ENCODE measurements at places on chromosomes 2 and 18.

DNA sequence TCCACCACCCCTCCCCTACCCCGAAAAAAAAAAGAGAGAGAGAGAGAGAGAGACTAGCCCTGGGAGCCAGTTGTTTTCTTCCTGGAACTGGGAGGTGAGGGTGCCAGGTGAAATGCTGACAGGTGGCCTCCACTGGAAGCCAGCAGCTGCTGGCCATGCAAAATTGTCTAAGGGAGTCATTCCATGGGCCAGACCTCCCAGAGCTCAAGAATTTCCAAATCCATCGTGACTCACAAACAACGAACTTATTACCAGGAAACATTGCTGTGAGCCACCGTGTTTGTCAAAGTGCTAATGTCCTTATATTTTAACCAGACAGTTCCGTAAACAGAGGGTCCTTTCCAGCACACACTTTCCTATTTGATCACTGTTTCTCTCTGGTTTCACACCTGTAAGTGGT is 68.5 kb upstream of the PID1 start:
- DNase-seq, result peak; percentile 58

DNA sequence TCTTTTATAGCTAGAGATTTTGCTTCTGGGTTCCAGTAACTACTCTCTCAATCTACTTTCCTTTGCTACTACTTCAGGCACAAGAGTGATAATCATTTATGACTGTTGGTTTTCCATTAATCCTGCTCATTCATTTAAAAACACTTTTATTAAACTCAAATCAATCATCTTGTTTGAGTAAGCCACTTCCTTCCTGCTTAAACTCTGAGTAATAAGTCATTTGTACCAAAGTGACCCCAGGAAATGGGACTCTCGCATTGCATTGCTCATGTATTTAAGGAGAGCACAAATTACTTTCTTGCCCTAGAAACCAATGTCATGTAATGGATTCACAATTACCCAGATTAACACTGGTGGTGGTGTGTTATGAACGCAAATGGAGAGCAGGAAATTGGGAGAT is 270.7 kb upstream of the HNMT start:
- DNase-seq, result no peak

- DNase-seq, result no peak
Measured at GRCh38 chr2:68536000-68536399, 68.6 kb downstream of the APLF start.

DNA sequence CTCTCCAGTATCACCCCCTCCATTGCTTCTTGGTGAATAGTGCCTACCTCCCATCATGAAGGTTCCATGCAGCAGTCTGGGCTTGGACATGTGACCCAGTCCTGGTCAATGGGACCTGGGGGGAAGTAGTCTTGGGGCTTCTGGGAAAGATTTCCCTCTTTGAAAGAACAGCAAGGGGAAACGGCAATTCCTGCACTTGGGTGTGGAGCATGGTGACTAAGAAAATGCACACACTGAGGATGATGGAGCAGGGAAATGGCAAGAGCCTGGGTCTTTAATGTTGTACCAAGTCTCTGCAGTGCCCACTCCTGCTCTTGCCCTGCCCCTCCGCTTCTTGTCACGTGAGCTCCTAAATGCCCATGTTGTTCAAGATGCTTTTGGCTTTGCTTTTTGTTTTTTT is 131.4 kb upstream of the SIX2 start:
- DNase-seq, result no peak

GRCh38 chr2:131027566-131028528 is 65.4 kb downstream of the FAM168B start:
- no peak for DNase-seq

DNA sequence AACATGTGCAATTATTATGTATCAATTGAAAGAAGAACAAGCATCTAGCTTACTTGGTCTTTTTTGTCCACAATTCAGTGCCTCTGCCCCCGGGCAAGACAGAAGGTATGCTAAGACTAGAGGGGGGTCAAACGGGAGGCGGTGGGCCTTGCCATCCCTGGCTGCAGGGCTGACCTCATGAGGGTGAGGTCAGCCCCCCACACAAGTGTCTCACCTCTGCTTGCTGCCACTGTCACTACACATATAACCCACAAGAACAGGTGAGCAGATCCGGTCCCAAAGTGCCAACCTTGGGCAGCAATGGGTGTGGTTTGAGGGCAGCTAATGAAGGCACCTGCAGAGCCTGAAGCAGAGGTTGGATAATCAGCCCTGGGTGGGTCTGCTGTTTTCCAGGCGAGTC is 71.5 kb downstream of the EDAR start:
- DNase-seq, result no peak

DNA sequence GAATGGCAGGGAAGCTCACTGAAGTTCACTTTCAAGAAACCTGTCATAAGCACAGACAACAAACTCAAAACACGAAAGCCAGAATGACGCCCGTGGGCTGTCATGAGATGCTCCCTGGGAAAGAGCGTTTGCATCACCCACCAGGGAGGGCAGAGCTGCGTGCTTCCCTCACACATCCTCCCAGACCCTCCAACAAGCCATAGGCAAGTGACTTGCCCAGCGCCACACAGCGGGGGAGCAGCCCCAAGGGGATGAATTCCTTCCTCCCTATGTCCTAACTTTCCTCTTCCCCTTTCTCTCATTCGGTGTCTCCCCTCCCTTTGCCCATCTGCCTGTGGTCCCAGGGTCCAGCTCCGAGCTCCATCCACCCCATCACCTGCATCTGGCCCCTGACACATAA is 10.7 kb downstream of the BIN1 start:
- no peak for DNase-seq

- no peak for DNase-seq
Measured at GRCh38 chr2:24985511-24985910, 13.8 kb upstream of the DNAJC27 start.

DNA sequence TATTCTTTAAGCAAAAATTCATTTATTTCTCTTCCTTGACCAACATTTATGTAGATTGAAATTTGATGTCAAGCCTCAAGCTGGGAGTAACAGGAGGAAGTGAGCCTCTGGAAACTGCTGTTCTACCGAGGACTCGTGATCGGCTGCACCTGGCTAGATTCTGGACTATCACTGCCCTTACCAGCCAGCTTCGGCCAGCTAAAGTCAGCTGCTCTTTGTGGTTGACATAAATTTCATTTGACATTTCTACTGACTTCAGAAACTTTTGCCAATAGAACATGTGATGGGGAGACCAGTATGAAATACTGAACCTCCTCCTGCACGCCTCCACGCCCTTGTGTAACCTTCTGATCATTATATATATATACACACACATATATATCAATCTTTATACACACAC is 74.2 kb upstream of the RGPD5 start:
- no peak for DNase-seq

GRCh38 chr2:47488870-47489584 is 86.1 kb downstream of the MSH2 start:
- DNase-seq, result no peak

DNA sequence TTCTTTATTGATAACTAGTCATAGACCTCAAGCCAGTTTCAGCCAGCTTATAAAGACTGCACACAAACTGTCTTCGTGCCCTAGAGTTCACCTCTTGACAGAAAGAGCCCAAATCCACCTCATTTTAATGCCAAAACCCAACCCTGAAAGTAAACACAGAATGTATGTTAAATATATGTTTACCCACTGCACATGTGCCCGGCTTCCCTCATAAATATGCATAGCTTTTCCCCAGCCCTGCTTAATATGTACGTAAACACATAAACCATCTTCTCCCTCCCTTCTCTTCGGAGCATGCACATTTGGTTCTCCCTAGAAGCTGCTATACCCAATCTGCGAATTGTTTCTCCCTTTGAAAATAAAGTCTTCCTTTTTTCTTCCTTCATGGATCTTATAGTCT is 73.9 kb upstream of the XIRP2 start:
- no peak for DNase-seq

- no peak for DNase-seq
Measured at GRCh38 chr2:72028351-72028995, 119.2 kb downstream of the CYP26B1 start.

- DNase-seq, result no peak
Measured at GRCh38 chr2:174454566-174454965, 32.3 kb downstream of the GPR155 start.

DNA sequence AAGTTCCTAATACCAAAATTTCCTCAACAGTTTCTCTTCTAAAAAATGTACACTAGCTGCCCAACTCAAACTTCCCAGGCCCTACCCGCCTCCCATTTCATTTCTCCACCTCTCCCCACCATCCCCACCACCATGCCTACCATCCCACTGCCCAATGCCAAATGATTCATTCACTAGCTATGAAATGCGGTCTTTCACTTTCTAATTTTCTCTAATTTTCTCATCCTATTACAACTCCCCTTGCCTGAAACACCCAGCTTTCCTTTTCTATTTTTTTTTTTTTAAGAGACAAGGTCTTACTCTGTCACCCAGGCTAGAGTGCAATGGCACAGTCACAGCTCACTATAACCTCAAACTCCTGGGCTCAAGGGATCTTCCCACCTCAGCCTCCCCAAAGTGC is 38.4 kb downstream of the KIDINS220 start:
- peak; percentile 5 for DNase-seq

- DNase-seq, result no peak
Measured at GRCh38 chr2:99789849-99790248, 300.0 kb upstream of the REV1 start.

GRCh38 chr2:4827836-4828235 is 864.3 kb upstream of the SOX11 start:
- DNase-seq, result no peak

- no peak for DNase-seq
Measured at GRCh38 chr18:59012815-59013705, 126.6 kb upstream of the SEC11C start.

DNA sequence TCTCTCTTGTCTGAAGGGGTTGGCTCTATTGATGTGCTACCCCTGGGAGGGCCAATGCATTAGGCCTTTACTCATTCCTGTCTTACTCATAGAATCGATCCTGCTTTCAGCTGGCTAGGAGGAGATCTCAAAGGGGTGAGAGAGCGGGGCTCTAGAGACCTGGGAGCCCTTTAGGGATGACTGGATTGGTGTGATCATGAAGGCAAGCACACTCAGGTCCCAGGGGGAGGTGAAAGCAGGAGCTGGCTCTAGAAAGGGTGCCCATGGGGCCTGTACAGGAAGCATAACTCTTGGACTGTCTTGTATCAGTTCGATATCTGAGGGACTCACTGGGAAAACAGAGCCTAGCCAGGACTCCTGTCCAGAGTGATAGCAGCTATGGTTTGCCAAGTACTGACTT is 47.8 kb downstream of the INPP4A start:
- no peak for DNase-seq

GRCh38 chr2:49936965-49937364 is 782.6 kb upstream of the FSHR start:
- DNase-seq, result no peak

DNA sequence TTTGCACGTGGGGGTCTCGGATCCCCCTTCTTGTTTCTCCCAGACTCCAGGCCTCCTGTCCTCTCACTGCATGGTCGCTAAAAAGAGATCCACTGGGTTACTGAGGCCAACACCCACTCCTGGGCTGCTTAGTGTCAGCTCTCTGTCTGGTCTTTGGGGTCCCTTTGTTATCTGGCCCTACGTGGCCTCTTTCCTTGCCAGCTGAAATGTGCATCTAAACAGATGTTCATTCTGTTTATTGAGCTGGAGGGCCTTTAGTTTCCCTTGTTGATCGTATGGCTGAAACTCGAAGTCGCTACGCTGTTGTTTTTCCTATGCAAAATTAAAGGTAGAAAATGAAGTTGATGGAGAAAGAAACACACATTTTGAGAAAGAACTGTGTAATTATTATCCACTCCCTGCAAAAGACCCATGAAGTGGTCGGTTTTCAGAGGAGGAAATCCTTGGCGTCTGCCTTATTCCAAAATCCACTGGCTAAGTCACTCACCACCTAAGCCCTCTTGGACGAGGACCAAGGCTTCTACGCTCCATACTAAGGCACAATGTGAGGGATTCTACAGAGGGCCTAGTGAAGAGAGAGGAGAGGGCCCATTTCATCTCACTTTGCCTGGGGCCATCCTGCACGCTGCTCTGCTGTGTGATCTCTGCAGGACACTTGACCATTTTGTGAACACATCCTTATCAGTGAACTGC is 105.3 kb downstream of the GLI2 start:
- DNase-seq, result peak; percentile 39

DNA sequence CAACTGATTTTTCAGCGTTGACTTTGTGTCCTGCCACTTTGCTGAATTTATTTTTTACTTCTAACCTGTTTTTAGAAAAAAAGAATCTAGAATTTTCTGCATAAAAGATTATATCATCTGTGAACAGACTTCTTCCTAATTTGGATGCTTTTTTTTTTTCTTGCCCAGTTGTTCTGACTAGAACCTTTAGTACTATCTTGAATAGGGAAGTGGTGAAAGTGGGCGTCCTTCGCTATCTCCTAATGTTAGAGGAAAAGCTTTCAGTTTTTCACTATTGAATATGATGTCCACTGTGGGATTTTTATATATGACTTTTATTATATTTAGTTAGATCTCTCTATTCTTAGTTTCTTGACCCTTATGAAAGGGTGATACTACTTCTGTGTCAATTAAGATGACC is 25.7 kb upstream of the KCNJ13 start:
- DNase-seq, result no peak

GRCh38 chr2:39942950-39943349 is 163.9 kb upstream of the THUMPD2 start:
- DNase-seq, result peak; percentile 2

DNA sequence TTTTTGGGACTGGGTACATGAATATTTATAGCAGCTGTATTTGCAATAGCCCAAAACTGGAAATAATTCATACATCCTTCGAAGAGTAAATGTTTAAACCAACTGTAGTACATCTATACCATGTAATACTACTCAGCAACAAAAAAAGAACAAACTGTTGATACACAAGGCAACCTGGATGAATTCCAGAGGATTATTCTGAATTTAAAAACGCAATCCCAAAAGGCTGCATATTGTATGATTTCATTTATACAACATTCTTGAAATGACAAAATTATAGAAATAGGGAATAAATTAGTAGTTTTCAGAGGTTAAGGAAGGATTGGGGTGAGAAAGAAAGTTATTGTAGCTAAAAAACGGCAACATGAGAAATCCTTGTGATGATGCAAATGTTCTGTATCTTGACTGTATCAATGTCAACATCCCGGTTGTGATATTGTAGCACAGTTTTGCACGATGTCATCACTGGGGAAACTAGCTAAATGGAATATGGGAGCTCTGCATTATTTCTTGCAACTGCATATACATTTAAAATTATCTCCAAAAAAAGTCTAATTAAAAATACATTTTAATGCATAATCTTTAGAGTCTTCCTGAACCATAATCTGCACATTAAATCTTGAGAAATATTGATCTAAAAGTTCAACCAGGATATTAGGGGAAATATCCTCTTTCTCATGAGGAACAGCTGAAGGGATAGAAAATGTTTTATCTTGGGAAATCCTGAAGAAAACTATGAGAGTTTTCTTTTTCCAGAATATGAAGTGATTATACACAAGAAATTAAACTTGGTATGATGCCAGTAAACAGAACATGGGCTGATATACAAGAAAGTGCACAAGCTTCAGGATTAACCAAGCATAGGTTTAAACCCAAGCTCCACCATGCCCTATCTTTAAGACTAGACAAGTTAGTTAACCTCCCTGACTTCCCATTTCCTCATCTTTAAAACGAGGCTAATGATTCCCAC is 21.9 kb downstream of the EVA1A start:
- peak; percentile 36 for DNase-seq

GRCh38 chr2:177296040-177296439 is 31.5 kb upstream of the NFE2L2 start:
- DNase-seq, result peak; percentile 46

- DNase-seq, result no peak
Measured at GRCh38 chr2:165745916-165746315, 48.1 kb downstream of the GALNT3 start.
